Stimulated activated CD8-positive, alpha-beta memory T cell treated with anti-CD3 and anti-CD28 coated beads, Interleukin-2, amount 100 ng/mL, for 1 hour (primary cell): ENCODE measurements at places on chromosomes 16 and 17.

DNA sequence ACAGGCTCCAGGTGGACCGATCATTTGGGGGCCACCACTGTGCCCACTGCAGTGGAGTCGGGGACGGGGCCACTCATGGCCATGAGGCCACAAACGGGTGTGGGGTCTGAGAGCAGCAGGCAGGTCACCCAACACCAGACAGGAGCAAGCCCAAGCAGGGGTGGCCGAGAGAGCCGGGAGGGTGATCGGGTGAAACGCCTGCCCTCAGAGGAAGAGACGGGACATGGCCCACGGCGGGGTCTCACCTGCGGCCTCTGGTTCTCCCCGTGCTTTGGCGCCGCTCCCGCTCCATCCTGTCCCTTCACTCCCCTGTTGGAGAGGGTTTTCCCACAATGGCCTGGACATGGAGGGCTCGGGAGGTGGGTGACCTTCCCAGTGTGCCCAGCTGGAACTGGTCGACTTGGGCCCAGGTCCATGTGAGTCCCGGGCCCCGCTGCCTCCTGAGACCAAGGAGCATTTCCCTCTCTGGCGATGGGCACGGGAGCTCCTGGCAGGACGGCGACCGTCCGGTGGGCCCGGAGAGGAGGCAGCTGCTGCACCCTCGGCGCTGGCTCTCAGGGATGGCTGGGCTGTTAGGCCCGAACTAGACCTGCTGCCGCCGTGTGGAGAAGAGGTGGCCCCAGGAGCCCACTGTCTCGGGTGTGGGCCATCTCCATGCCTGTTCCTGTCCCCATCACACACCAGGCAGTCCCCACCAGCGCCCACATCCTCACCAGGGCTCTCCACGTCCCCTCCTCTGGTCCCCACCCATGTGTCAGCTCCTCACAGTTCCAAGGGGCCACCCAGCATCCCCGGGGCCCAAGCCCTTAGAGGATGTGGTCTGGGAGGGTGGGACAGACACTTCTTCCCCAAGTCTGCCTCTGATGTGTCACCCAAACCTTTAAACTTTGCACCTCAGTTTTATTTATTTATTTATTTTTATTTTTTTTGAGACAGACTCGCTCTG lies 13.4 kb upstream of the BAHCC1 start:
- DNase-seq = no peak

DNA sequence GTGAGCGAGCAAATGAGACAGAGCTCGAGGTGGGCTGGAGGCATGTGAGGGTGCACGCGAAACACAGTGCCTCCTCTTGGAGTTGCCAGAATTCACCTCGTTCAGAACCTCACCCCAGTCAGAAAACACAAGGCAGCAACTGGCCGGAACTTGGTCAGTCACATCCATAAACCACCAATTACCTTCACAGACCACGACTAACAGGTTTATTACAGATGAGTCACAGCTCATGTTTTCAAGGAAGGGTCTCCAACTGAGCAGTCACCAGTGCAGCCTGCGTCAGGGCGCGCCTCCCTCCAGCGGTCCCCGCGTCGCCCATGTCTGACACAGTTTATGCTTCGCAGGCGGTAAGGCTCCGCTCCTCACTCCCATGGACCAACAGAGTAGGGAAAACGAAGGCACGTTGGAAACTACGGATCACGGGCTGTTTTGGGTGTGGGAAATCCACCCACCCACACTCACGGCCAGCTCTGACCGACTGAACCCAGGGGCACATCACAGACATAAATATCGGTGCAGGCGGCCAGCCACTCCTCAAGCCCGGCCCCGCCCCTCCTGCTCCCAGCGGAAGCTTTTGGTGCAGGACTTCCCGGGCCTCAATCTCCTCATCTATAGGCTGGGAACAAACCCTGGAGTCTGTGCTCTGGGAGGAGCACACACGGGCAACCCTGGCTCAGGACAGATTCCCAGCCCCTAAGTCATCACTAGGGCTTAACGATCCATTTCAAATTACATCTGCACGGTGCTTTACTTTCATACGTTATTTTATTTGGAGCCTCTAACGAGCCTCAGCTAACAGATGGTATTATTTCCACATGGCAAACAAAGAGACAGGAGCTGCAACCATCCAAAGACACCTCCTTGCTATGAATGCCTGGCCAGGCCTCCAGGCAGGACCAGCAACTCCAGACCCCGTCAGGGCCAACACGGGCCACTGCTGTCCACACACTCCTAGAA lies 126.3 kb downstream of the ZNF778 start:
- DNase-seq = no peak

GRCh38 chr17:80455336-80455710 lies 21.1 kb downstream of the NPTX1 start:
- DNase-seq = no peak

DNA sequence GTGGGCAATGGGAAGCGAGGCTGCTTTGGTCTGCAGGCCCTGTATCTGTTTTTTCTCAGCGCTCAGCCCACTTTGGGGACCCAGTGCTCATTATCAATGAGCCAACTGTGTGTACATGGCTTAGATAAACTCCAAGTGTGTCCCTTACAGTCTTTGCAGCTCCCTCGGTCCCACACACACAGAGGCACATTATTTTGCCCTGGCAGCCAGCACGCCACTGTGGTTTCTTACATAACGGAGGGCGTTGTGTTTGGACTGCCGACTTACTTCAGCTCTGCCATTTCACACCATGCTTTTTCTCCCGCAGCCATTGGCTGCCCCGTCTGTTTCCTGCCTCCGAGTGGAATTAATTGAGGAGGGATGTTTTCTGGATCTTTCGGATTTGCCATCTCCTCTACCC lies 56.5 kb upstream of the CLEC18A start:
- no peak for DNase-seq

- no peak for DNase-seq
These were observed 23.8 kb downstream of the EZH1 start for GRCh38 chr17:42720996-42721583.

- DNase-seq = no peak
These were observed 879 bp upstream of the SPG7 start for GRCh38 chr16:89507214-89507833.

DNA sequence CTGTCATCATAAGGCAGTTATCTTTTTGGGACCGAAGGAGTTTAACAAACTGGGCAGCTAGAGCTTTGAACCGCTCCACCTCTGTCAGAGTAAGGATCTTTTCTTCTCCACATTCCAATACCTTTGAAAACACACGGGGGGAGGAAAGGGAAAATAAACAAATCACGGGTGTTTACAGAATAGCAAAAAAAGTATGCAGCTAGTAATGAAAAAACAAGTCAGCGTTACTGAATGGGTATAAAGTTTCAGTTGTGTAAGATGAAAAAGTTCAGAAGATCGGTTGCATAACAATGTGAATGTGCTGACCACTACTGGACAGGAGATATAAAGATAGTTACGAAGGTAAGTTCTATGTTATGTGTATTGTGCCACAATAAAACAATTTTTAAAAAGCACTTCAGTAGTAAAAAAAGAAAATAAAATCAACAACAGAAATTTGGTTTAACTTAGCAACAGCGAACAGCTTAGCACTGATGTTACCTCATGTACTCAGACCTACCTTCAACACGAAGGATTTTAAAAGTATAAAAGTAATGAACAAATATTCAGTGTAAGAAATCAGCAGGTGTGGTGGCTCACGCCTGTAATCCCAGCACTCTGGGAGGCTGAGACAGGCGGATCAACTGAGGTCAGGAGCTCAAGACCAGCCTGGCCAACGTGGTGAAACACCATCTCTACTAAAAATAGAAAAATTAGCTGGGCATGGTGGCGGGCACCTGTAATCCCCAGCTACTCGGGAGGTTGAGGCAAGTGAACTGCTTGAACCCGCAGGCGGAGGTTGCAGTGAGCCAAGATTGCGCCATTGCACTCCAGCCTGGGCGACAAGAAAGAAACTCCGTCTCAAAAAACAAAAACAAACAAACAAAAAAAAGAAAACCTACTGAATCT lies 34.3 kb downstream of the MARF1 start:
- DNase-seq = no peak

- no peak for DNase-seq
These were observed 194.0 kb downstream of the SALL1 start for GRCh38 chr16:50957056-50957455.

DNA sequence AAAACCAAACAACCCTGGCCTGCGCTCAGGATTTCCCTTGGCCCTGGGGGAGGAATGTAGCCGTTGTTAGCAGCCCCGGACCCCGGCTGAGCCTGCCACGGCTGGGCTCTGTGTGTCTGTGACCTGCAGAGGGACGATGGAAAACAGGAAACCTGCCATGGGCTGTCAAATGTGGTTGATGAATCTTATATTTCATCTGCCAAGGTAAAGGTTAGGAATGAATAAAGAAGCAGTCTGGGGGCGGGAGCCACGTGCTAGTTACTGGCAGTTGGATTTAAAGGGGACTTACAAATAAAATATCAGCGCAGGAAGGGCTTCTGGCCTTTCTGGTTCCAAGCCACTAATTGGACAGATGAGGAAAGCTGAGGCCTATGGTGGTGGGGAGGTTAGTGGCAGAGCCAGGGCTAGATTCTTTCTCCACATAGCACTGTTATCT lies at the start of gene KRT23:
Gene KRT23 (minus strand): TSS at position 263 of the 436 bp plus-strand sequence. CDS start 1,043 bp downstream, outside the sequence.
- DNase-seq = no peak

- DNase-seq = no peak
These were observed 555.4 kb upstream of the EEF2KMT start for GRCh38 chr16:5653041-5653440.

DNA sequence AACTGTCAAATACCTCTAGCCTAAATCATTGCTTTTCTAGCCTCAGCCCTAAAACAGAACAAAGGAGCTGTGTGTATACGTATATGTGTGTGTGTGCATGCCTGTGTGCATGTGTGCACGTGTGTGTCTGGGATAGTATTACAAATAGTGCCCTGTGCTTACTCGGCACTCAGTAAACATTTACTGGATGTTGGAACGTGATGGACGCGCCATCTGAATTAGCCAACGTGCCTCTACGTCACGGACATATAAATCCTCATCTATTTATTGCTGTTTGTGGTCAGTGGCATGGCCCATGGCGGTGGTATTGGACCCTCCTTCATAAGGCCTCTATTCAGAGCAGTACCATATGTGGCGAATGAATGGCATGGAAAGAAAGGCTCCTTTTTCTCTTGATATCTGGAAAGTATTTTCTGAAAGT lies 37.5 kb downstream of the WWP2 start:
- DNase-seq = no peak

GRCh38 chr16:47885489-47885888 lies 270.3 kb downstream of the ABCC12 start:
- DNase-seq = no peak

GRCh38 chr16:65832679-65833078 lies 533.8 kb upstream of the CDH5 start:
- DNase-seq = no peak

GRCh38 chr16:31002250-31002700 lies 8.2 kb downstream of the STX1B start:
- DNase-seq = no peak

DNA sequence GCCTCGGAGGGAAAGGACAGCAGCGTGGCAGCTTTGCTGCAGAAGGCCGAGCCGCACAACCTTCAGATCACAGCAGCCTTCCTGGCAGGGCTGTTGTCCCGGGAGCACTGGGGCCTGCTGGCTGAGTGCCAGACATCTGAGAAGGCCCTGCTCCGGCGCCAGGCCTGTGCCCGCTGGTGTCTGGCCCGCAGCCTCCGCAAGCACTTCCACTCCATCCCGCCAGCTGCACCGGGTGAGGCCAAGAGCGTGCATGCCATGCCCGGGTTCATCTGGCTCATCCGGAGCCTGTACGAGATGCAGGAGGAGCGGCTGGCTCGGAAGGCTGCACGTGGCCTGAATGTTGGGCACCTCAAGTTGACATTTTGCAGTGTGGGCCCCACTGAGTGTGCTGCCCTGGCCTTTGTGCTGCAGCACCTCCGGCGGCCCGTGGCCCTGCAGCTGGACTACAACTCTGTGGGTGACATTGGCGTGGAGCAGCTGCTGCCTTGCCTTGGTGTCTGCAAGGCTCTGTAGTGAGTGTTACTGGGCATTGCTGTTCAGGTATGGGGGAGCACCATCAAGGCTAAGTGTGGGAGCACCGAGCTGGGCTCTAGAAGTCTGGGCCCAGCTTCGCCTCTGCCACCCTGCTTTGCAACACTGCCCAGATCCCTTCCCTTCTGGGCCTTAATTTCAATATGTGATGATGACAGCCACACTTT lies 18.6 kb downstream of the NOD2 start:
- no peak for DNase-seq

GRCh38 chr17:2369039-2369438 lies 31.7 kb downstream of the SGSM2 start:
- no peak for DNase-seq

DNA sequence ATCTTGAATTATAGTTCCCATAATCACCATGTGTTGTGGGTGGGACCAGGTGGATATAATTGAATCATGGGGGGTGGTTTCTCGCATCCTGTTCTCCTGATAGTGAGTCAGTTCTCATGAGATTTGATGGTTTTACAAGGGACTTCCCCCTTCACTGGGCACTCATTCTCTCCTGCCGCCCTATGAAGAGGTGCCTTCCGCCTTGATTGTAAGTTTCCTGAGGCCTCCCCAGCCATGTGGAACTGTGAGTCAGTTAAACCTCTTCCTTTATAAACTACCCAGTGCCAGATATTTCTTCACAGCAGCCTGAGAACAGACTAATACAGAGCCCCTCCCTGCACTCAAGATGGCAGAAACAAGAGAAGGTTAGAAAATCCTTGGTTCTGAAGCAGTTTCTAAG lies 26.4 kb downstream of the LDAF1 start:
- DNase-seq = no peak

GRCh38 chr17:68676856-68677255 lies 75.7 kb upstream of the FAM20A start:
- no peak for DNase-seq

DNA sequence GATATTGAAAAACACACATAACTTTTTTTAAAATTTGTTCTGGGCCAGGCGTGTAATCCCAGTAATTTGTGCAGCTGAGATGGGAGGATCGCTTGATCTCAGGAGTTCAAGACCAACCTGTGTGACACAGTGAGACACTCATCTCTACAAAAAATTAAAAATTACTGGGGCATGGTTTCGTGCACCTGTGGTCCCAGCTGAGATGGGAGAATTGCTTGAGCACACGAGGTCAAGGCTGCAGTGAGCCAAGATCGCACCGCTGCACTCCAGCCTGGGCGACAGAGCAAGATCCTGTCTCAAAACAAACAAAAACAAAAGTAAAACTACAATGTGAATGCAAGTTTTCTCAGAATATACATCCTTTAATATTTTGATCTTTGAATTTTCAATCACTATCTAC lies 15.1 kb downstream of the C16orf54 start:
- no peak for DNase-seq

- no peak for DNase-seq
These were observed 40.1 kb downstream of the BPTF start for GRCh38 chr17:67865438-67865837.

DNA sequence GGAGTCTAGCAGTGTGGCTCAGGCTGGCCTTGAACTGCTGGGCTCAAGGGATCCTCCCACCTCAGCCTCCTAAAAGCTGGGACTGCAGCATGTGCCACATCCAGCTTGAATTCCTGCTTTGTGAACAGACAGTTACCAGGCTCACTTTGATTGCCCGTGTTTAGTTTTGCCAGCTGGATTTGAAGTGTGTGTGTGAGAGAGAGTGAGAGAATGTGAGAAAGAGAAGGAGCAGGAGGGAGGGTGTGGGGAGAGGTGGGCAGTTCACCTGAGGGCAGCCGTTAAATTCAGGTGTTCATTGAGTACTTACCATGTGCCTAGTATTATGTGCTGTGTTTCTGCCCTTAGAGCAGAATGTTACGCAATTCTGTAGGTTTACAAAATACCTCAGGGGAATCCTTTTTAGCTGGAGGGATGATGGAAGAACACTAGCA lies 4.7 kb downstream of the DUSP14 start:
- DNase-seq = no peak
